ENCODE measurements at places on chromosomes 13 and 19.

DNA sequence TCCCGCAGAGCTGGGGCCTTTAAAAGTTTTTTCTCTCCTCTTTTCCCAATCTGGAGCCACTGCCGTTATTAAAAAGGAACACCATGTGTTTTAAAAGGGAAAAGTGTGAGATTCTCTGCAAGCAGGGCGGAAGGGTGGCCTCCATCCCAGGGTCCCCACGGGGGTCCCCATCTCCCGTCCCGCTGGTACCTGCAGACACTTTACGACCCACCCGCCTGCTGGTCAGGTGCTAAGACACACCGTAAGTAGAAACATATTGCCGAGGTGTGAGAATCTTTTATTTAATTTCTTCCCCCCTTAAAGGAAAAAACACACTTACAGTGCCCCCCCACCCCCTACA, 1.8 kb downstream of the CRLF1 start:
- no peak for DNase-seq

DNA sequence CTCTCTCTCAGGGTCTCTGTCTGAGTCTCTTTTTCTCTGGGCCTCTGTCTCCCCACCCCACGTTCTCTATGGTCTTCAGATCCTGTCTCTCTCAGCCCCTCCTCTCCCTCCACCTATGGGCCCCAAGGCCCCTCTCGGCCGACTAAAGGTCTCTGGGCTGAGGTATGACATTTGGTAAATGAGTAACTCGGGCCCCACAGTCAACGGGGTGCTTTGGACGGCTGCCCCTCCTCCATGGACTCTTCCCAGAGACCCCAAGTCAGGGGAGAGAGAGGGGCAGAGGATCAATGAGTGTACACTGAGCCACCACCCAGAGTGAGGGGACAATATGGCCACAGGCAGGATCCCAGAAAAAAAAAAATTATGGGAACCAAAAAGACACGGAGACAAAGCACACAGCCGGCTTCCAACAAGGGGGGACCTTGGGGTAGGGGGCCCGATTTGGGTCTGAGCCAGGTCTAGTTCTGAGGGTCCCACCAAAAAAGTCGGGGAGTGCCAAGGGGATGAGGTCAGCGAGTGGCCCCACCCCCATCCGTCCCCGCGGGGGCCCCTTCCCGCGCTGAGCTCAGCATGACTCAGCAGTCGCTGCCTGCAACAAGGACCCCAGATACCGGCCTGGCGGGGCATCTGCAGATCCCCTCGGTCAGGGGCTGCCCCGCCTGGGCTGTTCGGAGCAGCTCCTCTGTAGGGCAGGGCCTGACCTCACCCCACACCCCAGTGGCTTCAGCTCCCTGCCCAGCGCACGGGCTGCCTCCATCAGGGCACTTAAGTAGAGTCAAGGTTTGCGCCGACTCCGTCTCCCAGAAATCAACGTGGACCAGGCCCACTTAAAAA, 1.5 kb upstream of the FTL start:
- DNase-seq, result peak; percentile 64

DNA sequence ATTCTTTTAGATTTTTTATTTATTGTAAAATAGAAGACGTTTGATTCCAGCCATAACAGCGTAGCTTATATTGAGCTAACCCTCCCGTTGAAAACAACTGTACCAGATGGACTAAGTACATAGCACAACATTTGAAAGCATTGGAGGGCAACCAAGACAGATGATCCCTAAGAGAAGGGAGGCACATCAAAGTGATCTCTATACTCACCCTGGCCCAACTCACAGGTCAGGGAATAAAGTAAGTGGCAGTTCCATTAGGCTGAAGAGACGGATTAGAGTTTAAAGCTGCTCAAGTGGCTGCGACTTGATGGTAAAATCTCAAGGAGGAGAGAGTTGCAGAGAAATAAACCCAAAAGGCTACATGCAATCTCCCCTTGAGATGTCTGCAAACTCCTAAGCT, 65.1 kb upstream of the ITM2B start:
- DNase-seq, result no peak

GRCh38 chr19:7699417-7700401, 2.2 kb downstream of the FCER2 start:
- peak; percentile 24 for DNase-seq

DNA sequence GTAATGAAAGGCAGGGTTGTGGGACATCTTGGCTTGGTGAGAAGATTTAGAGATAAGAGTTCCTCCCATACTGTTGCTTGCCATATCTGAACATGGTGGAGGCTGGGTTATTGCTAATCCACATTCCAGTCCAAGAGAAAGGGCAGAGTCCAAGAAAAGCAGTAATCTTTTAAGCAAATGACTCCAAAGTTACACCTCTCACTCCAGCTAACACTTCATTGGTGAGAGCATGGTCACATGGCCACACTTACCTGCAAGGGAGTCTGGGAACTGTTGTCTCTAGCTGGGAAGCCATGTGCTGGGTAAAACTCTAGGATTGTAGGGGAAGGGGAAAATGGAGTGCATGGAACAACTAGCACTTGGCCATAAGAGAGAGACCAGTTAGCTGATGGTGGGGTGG, 5.6 kb downstream of the C19orf81 start:
- no peak for DNase-seq

- DNase-seq, result peak; percentile 35
These were observed 429.3 kb downstream of the DIAPH3 start for GRCh38 chr13:59734393-59734792.

DNA sequence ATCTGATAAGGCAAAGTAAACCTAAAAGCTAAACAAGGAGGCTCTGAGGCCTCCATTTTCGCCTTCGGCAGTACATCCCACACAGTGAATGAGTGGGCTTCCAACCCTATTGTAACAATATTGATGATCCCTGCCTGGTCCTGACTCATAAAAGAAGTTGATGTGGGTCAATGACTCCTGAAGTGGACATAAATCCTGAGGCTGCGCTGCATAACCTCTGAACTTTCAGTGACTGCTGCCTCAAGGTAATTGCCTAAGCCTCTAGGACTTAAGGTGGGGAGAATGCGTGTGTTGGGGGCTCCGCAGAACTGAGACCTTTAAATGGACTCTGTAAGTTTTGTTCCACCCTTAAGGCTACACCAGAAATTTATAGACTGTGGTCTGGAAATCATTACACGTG, 42.6 kb downstream of the SIAH3 start:
- DNase-seq, result no peak

- no peak for DNase-seq
These were observed 103.1 kb downstream of the STK24 start for GRCh38 chr13:98473788-98474144.

- no peak for DNase-seq
These were observed 13.3 kb upstream of the MKNK2 start for GRCh38 chr19:2064395-2064787.

DNA sequence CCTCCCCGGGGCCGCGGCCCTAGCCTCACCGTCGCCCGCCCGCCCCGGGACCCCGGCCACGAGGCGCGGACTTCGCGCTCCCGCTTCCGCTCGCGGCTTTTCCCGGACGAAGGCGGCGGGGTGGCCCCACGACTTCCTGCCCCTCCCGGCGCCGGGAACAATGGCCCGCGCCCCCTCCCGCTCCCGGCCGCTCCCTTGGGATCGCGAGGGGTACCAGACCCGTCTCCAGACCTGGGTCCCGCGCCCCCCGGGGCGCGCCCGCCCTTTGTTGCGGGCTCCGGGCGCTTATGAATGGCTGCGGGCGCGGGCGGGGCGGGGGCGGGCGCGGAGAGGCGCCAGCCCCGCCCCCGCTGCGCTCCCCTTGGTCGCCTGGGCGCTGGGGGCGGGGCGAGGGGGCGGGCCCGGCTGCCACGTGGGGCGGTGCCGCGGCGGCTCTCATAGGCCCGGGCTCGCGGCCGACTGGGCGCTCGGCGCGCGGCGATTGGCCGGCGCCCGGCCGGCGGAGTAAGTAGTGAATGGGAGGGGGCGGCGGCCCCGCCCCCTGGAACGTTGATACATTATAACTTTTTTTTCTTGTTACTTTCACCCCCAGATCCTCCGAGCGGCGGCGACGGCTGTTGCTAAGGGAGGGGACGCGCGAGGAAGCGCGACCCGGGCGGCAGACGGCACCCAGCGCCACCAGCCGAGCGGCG, 1.1 kb downstream of the MIDN start:
- DNase-seq, result peak; percentile 93

- no peak for DNase-seq
These were observed 84.4 kb downstream of the DNAJC15 start for GRCh38 chr13:43107780-43108179.

DNA sequence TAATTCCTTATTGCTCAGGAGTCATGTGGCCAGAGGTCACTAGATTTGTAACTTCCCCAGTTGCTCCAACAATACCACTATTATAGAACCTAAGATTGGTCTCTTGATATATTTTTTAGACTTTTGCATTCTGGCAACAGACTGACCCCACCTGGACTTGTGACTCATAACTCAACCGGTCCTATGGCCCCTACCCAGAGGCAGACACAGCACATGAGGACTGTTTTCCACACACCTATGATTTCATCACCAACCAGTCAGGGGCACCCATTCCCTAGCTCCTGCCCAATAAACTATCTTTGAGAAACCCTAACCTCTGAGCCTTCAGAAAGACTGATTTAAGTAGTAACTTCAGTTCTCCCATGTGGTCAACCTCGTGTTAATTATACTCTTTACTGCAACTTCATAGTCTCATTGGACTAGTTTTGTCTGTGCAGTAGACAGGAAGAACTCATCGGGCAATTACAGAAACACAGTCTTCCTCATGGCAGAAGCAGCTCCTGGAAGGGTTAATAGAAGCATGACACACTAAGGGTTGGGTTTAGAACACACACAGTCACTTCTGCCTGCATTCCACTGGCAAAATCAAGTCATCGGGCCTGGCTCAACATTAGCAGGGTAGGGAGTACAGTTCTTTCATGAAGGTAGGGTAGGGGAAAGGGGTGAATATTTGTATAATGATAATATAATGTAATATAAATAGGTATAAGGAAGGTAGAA, 251.8 kb downstream of the UQCRFS1 start:
- DNase-seq, result no peak

DNA sequence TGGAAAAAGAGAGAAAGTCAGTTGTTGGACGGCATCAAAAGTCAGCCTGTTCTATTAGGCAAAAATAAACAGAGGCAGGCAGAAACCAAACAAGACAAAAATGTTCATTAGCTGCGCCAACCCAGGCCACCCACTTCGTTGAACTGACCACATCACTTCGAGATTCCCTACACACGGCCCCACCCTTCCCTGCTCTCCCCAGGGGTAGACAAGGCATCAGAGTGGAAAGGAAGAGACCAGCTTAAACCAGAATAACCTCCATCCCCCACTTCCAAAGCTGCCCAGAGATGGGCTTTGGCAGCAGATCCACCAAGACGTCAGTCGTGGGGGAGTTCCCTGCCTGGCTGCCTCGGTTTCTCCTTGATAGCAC, 204.6 kb upstream of the TSHZ3 start:
- no peak for DNase-seq

GRCh38 chr13:21123956-21124355, 52.4 kb downstream of the SKA3 start:
- DNase-seq, result no peak

DNA sequence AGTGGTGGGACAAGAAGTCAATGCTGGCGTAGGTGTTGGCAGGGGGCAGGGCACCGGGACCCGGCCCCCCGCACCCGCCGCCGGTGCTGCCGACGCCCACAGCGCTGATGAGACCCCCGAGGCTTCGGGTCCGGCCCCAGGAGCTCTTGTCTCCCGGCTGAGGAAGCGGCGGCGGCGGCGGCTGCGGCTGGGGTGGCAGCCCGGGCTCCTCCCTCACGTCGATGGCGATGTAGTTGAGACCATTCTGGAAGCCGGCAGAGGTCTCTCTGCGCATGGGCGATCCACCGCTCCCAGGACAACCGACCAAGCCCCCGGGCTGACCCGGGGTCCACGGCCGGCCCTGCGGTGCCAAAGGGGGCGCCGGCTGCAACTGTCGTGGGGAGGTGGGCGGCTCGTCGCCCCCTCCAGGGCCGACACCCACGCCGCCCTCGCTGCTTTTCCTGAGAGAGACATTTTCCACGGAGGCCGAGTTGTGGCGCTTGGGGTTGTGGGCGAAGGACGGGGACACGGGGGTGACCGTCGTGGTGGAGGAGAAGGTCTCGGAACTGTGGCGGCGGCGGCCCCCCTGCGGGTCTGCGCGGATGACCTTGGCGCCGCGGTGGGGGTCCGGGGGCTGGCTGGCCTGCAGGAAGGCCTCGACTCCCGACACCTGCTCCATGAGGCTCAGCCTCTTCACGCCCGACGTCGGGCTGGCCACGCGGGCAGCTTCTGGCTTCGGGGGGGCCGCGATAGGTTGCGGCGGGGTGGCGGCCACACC, 4.1 kb downstream of the IRS2 start:
- DNase-seq, result no peak

All from KBM-7 (cell line).